Upper lobe of left lung (tissue), 6 donors: ENCODE measurements at places on chromosomes 5 and 9. TPM values are rescaled to one million over a fixed set of nuclear protein-coding genes. Genes with fewer than 3 reads are reported as not detected.

The ABO gene
- total RNA-seq = 84.9 TPM

The TRIM41 gene
- total RNA-seq = 14.4 TPM

The INSL6 gene
- total RNA-seq = not detected

The TEX48 gene
- not detected for total RNA-seq

The SOHLH1 gene
- not detected for total RNA-seq

The PIP5K1B gene
- total RNA-seq = 54.0 TPM

The FOXD1 gene
- 0.54 TPM for total RNA-seq

The ANKDD1B gene
- total RNA-seq = 7.3 TPM

The CAST gene
- 388 TPM for total RNA-seq

The ATP10B gene
- 0.09 TPM for total RNA-seq

The FOXD4 gene
- 0.30 TPM for total RNA-seq

The NCBP1 gene
- total RNA-seq = 22.7 TPM

The IL31RA gene
- not detected for total RNA-seq

The RALGPS1 gene
- 18.9 TPM for total RNA-seq

The PFN3 gene
- total RNA-seq = not detected

The MAST4 gene
- total RNA-seq = 67.3 TPM

The GARIN3 gene
- total RNA-seq = not detected

The PALM2AKAP2 gene
- total RNA-seq = 27.2 TPM

The MRPL36 gene
- 18.2 TPM for total RNA-seq

The EXOC3 gene
- total RNA-seq = 64.6 TPM

The GDA gene
- total RNA-seq = not detected

The FAM78A gene
- 4.5 TPM for total RNA-seq

The PCDHGA6 gene
- 2.1 TPM for total RNA-seq

The ERAP2 gene
- total RNA-seq = 21.8 TPM

The ACOT12 gene
- not detected for total RNA-seq

The TRPM6 gene
- total RNA-seq = 3.0 TPM

The ZNF474 gene
- 0.40 TPM for total RNA-seq

The CYLC2 gene
- not detected for total RNA-seq

The IFNW1 gene
- total RNA-seq = not detected

The LCN15 gene
- total RNA-seq = not detected

The CCDC69 gene
- total RNA-seq = 77.3 TPM
